Right ventricle myocardium superior (tissue), 1 donor: ENCODE measurements at places on chromosomes 2 and 18.

DNA sequence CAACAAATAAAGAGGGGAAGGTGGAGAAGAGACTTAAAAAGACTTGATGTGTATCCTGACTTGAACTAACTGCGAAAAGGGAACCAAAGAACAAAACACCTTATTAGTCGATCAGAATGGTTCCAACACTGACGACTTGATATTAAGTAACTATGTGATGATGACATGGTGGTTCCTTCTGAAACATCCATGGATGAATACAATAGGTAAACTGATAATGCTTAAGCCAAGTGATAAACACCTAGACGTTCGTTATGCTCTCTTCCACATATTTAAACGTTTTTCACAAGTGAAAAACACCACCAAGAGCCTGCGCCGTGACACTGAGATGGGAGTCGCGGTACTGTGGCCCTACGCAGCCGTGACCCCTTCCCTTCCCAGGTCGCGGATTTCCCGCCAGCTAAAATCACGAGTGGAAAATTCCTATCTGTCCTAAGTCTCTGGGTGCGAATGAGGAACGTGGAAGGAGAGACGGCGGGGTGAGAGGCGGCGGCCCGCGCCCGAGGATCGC, 797 bp downstream of the TTC32 start:
- DNase-seq = no peak

DNA sequence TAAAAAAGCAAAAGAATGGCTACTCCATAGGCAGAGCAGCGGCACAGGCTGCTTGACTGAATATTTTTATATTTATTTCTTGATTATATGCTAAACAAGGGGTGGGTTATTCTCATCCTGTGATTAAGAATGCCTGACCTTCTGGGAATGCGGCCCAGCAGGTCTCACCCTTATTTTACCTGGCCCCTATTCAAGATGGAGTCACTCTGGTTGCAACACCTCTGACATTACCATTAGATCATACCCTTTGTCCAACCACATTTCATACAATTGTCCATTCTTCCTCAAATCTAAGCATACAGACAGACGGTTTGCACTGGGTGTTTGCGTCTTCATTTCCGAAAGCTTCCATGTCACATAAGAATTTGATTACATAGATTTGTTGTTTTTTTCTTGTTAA, 168.2 kb downstream of the GALNT1 start:
- DNase-seq = no peak

GRCh38 chr2:46193356-46193755, 103.9 kb upstream of the EPAS1 start:
- no peak for DNase-seq

GRCh38 chr2:70995426-70995729, 705 bp upstream of the TEX261 start:
- no peak for DNase-seq

DNA sequence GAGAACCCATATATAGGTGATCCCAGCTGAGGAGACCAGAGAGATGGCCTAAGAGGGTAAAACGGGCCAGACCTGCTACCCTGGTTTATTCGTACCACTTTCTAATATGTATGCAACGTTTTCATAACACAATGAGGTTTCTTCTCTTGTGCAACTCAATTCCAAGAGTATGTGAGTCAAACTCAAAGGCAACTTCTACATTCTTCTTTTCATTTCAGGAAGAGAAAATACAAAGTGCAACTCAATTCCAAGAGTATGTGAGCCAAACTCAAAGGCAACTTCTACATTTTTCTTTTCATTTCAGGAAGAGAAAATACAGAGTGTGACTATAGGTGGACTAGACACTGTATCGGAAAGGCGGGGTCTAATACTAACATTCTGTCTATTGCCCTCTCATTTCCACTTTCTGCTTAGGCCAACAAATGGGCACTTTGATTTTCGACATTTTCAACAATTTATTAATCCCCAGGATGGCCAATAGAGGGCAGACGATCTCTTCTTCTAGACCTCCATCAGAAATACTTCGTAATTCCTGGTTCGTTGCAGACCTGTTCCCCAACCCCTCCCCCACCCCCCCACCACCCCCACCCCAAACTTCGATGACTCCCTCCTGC, 3.7 kb upstream of the CRIM1 start:
- DNase-seq = no peak

DNA sequence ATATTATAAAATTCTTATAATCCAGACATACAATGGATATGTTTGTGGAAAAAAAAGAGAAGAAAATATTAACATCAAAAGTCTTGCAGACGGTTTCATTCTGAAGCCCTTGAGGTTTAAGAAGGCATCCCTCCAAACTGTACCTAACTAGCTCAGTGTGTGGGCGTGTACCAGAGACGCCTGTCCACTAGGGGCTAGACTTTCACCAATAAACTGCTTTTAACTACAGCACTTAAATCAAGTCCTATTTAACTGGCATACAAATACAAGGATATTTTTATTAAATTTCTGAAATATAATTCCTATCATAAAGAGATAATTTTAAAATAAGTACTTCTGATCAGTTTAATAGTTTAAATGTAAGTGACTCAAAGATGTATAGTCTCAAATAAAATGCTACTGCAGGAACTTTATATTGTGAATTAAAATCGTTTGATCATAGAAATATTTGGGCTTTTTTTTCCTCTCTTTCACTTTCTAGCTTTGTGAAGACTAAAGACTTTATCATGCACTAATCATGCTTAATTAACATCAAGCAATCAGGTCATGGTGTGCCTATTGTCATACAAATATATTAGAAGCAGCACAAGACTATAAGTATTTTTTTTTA, 437.7 kb downstream of the SATB2 start:
- no peak for DNase-seq

GRCh38 chr2:49933711-49934110, 779.4 kb upstream of the FSHR start:
- no peak for DNase-seq

- DNase-seq = no peak
Observed at GRCh38 chr2:170524828-170525565, 190.1 kb upstream of the SP5 start.

DNA sequence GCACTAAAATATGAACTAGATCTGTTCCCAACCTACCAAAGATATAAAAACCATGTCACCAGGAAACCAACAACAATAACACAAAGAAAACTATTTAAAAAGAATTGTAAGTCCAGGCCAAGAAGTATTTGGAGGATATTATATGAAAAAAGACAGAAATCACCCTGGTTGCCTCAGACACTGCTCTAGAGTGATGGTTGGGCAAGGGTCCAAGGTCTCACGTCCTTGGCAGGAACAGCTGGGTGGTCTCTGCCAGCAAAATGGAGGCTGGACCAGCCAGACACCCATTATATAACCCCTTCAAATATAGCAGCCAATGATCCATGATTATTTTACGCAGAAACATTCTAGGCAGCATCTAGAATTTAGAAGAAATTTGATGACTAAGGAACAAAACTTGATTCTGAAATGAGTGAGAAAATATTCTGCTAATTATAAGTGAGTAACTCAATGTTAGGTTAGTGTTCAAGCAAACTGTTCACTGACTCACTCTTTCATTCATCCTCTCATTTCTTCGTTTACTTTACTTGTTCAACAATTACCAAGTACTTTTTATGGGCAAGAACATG, 35.4 kb downstream of the MRPL35 start:
- no peak for DNase-seq

DNA sequence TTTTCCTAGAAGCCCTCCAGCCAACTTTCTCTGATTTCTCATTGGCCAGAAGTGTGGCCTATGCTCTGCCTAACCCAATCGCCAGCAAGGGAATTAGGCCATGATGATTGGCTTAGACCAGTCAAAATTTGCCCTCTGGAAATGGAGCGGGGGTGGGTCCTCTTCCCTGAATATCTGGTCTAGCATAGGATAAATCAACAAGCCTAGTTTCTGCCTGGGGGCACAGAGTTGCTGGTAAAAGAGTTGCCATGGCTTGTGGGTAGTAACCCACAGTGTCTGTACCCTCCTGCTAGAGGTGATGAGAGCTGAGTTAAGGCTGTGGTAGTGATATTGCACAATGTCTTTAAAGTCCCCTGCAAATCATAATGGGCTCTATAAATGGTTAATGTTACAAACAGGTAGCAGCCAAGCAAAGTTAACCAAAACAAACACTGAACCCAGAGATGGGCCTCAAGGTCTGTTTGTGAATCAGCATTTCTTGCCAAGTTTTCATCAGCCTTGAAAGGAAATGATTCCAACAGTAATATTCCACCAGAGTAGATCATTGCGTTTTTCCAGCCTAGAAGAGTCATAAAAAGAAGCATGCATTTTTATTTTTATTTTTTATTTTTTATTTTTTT, 19.3 kb downstream of the GALM start:
- no peak for DNase-seq

DNA sequence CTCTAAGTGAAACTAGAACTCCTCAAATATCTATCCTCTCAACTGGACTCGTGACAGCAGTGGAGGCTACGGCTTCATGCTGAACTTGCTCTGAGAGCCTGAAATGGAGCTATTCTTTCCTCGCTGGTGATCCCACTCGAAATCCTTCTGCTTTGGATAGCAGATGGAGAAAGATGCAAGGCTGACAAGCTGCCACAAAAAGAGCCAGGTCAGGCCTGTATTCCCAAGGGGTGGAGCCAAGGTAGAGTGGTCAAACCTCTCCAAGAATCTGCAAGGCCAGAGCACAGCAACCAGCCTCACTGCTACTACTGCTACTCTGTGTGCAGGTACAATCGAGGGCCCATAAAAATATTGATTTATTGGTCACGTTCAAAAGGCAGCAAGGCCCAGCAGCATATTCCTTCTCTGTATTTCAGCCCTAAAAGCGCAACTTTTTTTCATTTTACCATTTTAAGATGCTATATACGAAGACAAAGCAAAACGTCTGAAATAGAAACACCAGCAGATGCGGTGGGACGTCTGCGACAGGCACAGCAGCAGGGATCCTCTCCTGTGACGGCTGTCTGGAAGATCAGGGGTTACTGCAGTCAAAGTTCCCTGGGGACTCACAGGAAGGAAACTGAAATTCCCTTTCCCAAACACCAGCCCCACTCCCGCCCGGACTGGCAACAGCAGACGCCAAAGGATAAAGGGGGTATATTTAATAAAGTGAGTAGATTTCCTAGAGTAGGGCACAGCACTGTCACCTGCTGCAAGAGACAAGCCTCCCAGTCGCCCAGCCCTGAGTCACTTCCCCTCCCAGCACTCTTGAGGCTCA, 2.4 kb downstream of the SPRED2 start:
- no peak for DNase-seq

DNA sequence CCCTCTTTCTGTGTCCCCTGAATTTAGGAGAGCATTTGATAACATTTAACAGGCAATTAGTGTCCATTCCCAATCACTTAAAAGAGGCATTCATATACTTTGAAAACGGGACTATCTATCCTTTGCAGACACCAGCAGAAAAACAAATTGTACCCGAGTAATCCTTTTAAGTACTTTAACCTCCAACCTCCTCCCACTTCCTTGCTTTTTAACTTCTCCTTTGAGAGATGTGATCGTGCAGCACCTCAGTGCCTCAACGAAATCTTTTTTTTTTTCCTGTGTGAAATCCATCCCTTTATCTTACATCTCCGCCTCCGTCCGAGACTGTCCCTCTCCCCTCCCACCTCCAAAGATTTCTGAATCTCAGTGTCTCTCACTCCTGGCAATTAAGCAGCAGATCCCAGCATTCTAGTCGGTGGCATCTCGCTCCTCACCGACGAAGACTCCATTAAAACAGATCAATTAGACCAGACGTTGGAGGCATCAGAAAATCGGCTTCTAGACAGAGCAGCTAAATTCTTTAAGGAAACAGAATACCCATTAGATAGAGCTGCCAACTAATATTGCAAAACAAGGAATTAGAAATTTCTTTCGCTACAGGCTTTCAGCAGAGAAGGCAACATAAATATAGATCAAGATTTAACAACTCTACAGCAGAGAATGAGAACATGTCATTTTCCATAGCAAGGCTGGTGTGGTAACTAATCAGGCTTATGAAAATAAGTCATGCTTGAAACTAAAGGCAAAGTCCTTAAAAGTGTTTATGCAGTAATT, 1.9 kb upstream of the TMEFF2 start:
- no peak for DNase-seq

DNA sequence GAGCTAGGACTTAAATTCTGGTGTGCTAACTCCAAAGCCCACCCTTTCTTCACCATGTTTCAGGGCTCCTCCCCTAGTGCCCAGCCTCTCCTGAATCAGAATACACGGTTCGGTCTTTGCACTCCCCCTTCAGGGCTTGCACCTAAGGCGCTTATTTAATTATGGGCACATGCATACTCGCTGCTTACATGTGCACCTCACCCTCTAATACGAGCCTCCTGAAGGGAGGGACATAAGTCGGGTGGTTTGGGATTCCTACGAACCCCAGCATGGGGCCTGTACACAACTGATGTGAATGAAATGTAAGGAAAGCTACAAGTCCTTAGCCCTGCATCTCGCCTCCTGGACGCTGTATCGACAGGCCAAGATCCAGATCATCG, 435 bp downstream of the IFT172 start:
- DNase-seq = no peak

- DNase-seq = no peak
Observed at GRCh38 chr2:203470371-203470770, 64.7 kb downstream of the RAPH1 start.

DNA sequence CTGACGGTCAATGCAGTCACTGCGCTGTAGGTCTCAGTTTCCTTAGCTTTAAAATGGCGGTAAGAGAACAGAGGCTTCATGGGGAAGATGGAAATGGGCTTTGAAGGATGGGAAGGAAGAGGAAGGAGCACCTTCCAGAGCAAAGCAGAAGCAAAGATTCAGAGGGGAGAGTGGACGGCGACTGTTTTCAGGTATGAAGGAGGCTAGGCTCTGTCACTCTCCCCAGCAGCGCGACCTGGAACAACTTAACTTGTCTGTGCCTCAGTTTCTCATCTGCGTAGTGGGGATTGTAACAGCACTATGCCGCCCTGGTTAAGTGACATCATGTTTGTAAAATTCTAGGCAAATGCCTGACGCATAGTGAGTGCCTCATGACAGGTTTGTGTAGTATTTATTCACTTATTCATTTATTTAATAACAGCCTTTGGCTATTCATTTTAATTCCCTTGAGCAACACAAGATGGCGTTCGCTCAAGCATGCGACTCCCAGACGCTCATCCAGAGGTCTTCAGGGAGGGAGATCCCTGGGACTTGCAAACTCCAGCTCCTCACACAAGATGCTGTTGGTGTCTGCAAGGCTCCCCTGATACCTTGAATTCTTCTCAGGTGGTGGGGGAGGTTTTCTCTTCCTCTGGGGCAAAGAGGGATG, 336.3 kb downstream of the DYSF start:
- DNase-seq = no peak

- DNase-seq = no peak
Observed at GRCh38 chr2:222445227-222445626, 20.9 kb downstream of the SGPP2 start.

- no peak for DNase-seq
Observed at GRCh38 chr2:238924032-238924431, 76.1 kb downstream of the TWIST2 start.

DNA sequence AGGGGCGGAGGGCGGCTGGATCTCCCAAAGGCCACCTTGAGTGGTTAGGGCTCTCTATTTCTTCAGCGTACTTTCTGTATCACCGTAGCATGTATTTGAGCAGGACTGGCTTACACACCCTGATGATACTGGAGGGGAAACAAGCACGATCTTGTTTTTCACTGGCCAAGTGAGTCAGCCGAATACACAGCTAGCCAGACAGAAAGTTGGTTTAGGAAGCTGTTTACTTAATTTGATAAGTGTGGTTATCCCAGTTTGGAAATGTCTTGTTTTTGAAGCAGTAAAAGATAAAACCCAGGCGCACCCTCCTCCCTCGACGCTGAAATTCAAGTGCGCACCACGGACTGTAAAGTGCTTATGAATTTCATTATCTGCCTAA, 582 bp downstream of the RIOK3 start:
- no peak for DNase-seq

GRCh38 chr18:79528316-79528695, 132.6 kb downstream of the NFATC1 start:
- DNase-seq = no peak

- no peak for DNase-seq
Observed at GRCh38 chr2:215903203-215903602, 110.1 kb downstream of the MREG start.
